ENCODE measurements at places on chromosomes 5 and 9.

GRCh38 chr9:109289931-109290330, 30.9 kb downstream of the EPB41L4B start:
- no peak for DNase-seq

GRCh38 chr5:157947156-157947555, 88.2 kb upstream of the CLINT1 start:
- DNase-seq = no peak

DNA sequence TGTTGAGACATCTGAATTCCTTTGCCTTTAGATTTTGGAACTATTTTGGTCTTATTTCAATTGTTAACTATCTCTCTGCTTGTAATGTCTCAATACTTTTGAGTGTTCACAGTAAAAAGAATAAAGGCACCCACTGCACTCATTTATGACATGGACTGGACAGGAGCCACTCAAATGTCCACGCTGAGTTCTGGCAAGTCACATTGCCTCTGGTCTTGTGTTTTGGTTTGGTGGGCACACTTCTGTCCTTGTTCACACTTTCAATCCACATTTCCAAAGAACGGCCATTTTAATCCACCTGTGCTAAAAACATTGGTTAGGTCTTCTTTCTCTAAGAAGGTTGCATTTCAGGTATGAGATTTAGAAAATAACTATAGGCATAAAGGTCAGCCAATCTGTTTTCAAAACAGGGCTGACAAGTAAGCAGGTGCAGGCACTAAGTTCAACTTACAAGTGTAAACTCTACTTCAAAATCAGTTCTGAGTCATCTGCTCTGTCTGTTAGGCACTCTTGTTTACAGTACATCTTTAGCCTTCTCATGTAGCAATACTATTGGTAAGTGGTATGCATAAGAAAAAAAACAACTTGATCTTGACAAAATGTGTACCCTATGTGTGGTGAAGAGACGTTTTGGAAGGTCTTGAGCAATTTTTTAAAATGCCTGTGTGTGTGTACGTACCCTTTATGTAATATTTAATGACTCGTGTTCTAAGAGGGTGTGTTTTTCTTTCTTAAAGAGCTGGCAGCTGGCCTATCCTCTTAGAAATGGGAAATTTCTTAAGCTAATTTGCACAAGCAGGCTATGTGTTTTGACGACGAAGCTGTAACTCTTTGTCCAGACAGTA, 31.5 kb upstream of the ZFAND5 start:
- DNase-seq = no peak

DNA sequence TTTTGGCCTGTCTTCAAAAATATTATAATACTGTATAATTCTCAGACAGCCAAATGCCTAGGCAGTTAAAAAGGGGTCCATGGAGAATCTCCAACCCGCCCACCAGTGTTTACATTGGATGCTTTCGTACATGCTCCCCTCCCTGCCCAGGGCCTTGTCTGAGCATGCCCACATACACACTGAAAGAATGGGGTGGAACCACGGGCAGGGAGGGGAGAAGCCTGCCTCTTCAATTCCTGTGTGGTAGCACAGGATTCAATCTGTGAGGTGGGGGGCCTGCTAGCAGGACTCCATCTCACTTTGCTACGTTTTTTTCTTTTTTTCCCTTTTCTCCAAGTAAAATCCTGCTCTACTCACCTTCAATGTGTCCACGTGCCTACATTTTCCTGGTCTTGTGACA, 314.7 kb upstream of the GRAMD2B start:
- no peak for DNase-seq

GRCh38 chr5:73030531-73030930, 74.7 kb downstream of the FCHO2 start:
- DNase-seq = no peak

GRCh38 chr5:144711172-144711571, 540.5 kb downstream of the KCTD16 start:
- no peak for DNase-seq

DNA sequence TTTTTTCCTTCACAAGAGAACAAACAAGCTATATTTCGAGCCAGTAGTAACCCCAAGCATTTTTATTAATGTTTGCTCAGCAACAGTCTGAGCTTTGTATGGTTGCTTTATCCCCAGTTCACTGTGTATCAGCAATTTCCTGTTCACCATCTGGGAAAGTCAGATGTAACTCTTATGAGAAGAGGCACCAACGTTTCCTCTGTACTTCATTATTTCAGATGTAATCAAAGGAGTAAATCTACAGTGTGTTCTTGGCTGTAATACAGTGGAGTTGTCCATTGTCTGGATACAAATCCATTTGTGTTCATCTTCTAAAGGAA, 340.2 kb downstream of the ARRDC3 start:
- no peak for DNase-seq

DNA sequence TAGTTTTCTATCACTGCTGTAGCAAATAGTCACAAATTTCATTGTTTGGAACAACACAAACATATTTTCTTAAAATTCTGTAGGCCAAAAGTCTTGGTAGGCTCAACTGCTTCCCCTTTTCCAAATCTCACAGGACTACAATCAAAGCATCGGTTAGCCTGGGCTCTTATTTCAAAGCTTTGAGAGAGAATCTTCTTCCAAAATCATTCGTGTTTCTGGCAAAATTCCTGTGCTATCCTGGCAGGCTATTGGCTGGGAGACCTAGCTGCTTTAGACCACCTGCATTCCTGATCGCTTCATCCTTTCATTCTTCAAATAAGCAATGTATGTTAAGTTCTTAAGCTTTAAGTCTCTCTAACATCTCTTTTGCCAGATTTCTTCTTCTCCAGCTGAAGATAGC, 629.8 kb upstream of the CDH18 start:
- no peak for DNase-seq

GRCh38 chr9:111909444-111909843, 12.8 kb downstream of the UGCG start:
- DNase-seq = no peak

DNA sequence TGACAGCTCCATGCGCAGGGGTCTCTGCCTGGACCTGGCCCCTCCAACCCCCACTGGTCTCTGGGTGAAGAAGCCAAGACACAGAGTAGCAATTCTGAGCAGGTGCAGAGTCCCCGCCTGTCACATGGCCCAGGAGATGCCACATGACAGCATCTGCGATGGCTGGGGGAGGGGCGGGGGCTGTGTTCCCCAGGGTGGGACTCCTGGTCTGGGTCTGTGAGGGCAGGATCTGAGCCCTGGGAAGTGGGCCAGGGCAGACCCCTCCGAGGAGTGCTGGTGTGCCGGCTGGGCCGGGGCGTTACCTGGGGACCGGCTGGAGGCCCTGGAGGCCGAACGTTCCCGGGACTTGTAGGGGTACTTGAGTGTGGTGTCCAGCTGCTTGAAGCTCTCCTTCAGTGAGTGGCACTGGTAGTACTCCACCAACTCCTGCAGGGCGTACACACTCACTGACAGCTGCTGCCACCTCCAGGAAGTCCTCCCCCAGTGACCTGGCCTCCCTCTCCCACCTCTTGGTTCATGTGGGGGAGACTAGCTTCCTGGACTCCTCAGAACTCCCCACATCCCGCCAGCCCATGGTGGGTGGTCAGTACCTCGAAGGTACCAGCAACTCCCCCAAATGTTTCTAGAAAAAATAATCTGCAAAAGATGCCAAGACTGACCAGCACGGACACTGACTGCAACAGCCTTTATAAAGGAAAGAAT, 32.1 kb upstream of the SARDH start:
- no peak for DNase-seq

DNA sequence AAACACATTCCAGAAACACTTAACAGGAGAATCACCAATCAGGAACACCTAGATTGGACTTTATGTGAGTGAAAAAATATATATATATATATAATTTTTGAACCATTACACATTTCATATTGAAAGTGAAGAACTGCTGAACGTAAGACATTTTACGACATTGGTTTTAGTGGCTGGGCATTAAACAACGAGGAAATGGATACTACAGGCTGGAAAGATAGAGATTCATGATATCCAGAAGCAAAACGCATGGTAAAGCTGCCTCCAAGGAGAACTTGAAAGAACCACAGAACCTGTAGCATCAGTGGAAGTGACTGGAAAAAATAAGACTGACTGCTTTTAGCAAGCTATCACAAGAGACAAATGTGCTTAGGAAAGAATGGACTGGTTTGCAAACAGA, 13.2 kb upstream of the NDUFS4 start:
- DNase-seq = no peak

DNA sequence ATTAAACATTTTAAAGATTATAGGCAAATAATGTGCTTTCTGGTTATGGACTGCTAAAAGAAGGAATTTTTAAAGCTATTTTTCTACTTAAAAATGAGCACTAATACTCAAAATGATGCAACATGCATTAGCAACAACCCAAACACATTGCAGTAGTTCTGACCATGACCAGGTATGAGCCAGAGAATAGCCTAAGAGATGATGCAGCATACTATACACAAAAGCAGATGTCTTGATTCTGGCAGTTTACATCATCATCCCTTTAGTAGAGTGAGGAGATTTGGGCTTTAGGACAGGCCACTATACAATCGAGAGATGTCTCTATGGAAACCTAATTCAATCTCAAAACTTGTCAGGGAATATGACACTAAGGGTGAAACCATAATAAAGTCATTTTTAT, 307.1 kb downstream of the PRR16 start:
- DNase-seq = no peak

DNA sequence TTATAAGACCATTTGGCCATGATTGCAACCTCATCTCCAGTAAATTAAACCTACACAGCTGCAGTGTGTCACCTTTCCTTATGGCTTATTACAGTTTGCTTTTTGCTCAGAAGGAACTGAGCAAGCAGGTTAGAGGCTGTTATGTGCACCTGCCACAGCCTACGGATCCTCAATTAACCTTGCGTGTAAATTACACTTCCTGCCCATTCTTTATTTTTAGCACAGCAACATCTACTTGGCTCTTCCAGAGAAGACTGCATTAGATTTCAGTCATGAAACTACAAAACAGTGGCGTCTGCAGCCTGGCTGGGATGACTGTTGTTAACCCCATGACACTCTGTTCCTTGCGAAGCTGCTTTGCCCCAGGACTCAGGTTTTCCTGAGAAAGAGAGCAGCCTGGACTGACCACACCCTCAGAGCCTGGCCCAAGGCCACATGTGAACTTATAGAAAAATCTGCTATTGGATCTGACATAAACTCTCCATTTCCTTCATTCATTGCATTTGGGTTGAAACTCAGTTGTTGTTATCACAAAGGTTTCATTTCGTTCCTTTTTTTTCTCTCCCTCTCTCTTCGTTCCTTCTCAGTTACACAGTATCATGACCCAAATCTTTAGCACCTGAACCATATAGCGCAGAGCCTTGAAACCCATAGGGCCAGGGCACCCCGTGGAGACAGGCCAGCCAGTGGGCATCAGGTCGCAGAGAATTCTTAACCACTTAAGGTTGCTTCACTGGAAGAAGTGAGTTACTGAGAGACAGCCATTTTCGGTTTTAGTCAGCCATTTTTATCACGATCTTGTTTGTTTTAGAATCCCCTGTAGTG, 138.6 kb downstream of the PALM2AKAP2 start:
- no peak for DNase-seq

DNA sequence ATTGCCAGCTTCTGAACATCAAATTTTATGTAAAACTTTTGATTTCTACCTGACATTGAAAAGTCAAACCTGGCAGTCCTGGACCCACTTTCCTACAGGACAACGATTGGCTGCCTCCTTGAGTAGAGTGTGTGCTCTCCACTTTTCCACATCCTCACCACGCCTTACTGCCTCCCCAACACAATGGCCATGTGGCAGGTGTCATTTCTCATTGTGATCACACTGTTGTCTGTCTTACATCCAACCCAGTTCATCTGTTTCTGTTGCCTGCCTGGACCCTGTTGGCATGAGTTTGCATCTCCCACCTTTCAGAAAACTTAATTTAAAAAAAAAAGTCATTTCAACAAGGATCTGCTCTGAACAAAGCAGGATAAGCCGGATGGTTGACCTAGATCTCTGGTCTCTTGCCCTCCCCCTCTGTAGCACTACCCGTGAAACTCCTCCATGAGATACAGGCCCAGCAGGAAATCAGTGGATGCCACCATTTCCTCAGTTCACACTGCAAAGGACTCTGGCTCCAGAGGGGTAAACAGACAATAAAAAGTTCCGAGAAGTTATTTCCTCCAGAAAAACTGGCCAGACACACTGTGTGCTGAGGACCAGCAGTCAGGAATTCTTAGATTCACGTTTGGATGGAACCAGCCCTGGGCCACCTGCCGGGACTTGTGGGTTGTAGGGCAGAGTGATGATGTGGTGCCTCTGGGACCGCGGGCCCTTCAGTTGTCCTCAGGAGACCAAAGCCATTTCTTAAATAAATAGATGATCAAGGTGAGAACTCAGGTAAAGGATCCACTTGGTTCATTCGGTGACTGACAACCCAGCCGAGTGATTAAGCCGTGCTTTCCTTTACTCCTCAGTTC, 48.6 kb downstream of the AMBP start:
- DNase-seq = no peak

DNA sequence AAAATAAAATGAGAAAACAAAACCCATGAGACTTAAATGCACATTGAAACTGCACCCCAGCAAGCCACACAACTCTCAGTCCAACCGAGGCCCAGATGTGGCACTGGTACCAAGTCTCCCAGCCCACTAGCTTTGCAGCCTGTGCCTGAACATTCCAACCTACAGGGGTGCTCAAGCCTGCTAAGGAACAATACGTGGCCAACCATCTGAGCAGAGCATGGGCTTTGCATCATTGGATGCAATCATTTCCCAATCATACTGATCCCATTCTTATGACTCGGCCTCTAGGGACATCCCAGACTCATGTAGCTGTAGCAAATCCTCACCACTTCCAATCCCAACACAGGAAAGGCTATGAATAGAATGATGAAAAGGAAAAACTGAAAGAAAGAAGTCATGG, 297.2 kb downstream of the SPOCK1 start:
- DNase-seq = no peak

DNA sequence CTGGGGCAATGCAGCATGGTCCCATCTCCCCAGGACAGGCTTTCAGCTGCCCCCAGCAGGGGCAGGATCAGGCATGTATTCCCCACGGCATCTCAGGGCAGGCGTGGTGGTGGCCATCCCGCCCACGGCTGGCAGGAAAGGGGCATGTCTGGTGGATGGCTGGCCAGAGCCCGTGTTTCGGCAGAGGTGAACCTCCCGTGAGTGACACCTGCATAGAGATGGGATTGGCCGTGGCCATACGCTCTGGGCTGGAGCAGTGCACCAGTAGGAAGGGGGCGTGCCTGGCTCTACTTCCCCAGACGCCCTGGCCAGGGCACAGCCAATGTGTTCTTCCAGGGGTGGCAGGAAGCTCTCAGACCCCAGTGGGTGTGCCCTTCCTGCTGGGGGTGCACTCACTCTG, 139.1 kb downstream of the ZNF354C start:
- no peak for DNase-seq
